ENCODE measurements at places on chromosomes 5 and 9.

GRCh38 chr5:134028496-134028895 is 23.7 kb upstream of the VDAC1 start:
- no peak for DNase-seq

DNA sequence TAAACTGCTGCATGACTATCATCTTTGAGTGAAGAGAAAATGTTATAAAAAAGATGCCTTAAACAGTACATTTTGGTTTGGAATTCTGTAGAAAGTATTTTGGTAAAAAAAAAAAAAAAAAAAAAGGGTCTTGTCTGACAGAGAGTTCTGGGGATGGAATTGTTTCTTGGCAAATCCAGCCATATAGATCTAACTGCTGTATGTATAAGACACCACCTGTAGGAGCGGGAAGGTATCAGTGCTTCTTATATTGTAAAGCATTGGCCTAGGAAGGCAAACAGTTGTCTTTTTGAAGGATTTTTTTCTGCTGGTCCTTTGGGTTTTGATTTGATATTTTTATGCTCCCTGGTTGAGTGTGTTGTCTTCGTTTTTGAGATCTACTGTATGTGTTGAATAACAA is 2.8 kb downstream of the PURA start:
- DNase-seq = no peak

GRCh38 chr5:178449163-178450070 is 140.8 kb downstream of the COL23A1 start:
- DNase-seq = no peak

GRCh38 chr5:11918463-11919045 is 14.3 kb upstream of the CTNND2 start:
- no peak for DNase-seq

- DNase-seq = no peak
These were observed 70.5 kb downstream of the ADAMTSL1 start for GRCh38 chr9:18544456-18544855.

GRCh38 chr5:81533629-81534405 is 139.9 kb upstream of the ACOT12 start:
- DNase-seq = no peak

All from activated CD4-positive, alpha-beta T cell treated with anti-CD3 and anti-CD28 coated beads, Interleukin-2, Interleukin-4, amounts not matched to agents 100 ng/mL and 50 ng/mL, durations not matched to agents 16 hours and 8 hours (primary cell).